Activated CD4-positive, alpha-beta T cell treated with anti-CD3 and anti-CD28 coated beads, Interleukin-2, amount 50 U/mL, for 48 hours (primary cell): ENCODE measurements at places on chromosomes 2 and 18.
A peak's percentile ranks its signal among the peaks of the same experiment; 100 is the strongest.

GRCh38 chr2:59223742-59224141, 982.6 kb upstream of the FANCL start:
- no peak for DNase-seq

- no peak for DNase-seq
Observed at GRCh38 chr2:142974288-142975024, 97.0 kb downstream of the KYNU start.

- DNase-seq = no peak
Observed at GRCh38 chr2:27209621-27210401, 2.0 kb upstream of the ATRAID start.

DNA sequence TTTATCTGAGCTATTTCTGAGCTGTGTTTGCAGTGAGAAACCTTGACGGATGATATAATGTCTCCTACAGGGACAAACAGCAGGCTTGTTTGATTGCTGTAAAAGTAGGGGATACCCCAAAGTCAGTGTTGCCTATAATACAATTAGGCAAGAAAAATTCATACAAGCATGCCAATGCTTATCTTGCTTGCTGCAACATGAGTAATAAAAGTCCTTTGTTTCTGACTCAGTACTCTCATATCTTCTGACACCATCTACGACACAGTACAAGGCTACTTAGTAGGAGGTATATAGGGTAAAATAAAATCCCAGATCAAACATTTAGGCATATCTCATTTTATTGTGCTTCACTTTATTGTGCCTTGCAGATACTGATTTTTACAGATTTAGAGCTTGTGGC, 33.0 kb downstream of the ERBB4 start:
- no peak for DNase-seq

DNA sequence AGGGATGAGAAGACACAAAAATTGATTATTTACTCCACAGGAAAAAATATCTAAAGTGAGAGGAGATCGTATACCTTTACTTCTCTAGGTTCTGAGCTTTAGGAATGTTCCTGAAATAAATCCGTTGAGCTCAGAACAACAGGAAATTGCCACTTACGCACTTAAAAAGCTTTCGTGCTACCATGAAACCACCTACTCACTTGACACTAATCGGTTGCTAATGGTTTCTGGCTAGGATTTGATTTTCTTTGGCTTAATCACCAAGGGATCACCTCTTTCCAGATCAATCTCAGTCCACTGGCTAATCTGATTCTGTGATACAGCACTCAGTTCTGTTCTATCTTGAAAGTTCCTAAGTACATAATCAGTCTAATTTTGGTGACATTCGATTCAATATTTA, 419.6 kb downstream of the DLGAP1 start:
- no peak for DNase-seq

DNA sequence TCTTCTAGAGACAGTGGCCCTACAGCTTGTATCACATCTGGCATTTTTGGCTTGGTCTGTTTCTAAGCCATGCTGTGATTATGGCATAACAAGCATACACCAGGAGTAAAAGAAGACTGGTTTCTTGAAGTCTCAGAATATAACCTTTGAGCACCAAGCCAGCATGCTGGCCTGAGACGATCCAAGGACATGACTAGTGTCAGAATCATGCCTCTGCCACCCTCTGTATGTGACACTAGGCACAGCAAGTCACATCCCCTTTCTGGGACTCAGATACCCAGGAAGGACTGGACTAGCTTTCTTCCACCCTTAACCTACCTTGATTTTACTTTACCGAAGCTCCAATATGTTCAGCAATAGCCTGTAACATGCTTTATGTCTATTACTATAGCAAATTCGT, 345.5 kb downstream of the SETBP1 start:
- no peak for DNase-seq

DNA sequence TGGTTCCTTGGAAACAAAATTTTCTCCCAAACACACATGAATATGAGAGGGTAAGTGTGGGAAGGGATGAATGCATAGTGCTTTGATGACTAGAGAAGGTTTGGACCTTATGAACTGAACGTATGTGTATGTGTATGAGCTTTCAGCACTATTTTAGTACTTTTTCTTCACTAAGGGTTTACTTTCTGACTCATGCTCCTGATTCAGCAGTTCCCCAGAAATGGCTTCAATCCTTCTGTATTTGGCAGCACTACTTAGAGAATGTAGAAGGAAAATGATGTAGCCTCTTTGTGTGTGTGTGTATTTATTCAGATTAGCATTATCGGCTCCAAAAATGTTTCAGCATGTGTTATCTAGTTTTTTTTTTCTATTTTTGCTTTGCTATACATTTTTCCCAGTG, 22.2 kb downstream of the KCNJ3 start:
- DNase-seq = no peak

DNA sequence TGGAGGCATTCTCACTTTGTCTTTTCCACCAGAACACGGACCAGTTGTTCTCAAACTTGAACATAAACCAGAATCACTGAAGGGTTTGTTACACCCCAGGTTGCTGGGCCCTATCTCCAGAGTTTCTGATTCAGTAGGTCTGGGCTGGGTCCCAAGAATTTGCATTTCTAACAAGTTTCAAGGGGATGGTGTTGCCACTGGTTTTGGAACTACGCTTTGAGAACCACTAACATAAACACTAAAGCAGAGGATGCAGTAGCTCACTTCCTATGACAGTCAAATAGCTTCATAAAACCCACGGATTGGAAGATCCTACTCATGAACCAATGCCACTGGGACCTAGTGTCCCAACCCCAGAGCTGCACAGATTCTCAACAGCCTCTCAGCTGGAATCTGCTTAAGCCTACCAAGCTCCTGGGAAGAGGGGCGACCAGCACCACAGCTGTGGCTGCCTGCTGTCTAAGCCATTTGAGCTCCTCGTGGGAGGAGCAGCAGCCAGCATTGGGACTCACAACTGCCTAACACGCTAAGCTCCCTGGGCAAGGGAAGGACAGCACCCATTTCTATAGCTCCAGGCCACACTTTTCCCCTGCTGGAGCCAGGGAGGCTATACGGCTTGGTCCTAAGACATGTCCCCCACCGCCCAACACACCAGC, 62.5 kb downstream of the C1D start:
- DNase-seq = no peak

DNA sequence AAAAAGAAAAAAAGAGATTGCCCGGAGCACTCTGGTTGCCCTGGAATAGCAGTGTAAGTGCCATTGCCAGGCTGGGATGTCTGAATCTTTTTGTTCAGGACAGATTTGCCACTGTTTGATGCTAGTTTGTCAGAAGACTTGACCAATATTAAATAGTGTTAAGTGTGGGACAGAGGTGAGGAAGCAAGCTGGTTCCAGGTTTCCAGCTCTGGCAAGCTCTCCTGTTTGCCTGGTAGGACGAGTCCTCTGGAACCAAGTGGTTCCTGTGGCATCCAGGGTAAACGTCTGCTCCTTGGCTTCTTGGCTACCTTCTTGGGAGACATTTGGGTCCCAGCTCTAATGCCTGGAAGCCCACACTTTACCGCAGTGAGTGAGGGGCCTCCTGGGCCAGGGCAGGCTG, 20.8 kb upstream of the IGFBP5 start:
- DNase-seq = no peak

- no peak for DNase-seq
Observed at GRCh38 chr18:3360211-3360610, 89.8 kb upstream of the TGIF1 start.

- no peak for DNase-seq
Observed at GRCh38 chr2:239952665-239953417, 72.3 kb downstream of the NDUFA10 start.

DNA sequence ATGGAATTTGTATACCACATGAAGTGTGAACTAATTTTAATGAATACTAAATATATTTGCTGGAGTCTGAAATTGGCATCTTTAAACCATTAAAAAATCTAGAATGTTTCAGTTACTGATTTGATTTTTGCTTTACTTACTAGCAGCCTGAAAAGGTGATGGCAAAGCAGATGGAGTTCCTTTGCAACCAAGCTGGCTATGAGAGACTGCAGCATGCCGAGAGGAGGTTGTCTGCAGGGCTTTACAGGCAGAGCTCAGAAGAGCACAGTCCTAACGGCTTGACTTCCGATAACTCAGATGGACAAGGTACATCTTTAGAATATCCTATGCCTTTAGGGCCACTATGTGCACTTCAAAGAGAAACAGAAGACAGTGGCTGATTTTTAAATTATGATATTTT, 36.5 kb downstream of the NAB1 start:
- no peak for DNase-seq

DNA sequence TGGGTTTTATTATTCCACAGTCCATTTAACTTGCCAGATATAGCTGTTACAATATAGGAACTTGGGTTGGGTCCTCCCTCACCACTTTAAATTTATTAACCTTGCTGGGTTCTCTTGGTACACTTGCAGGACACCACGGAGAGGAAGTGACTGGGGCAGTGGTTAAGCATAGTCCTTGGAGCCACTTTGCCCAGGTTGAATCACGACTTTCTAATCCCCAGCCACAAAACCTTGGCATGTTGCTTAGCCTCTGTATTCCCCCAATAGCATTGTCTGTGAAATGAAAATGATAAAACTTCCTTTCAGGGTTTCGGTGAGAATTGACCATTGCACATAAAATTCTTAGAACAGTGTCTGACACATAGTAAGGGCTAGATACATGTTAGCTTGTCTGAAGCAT, 221.2 kb downstream of the IRS1 start:
- no peak for DNase-seq

GRCh38 chr2:152031747-152032306, 67.0 kb downstream of the CACNB4 start:
- DNase-seq = no peak

GRCh38 chr2:173076581-173077345, 1.1 kb downstream of the MAP3K20 start:
- DNase-seq = peak; percentile 15

- no peak for DNase-seq
Observed at GRCh38 chr18:37396971-37397720, 168.5 kb downstream of the CELF4 start.

DNA sequence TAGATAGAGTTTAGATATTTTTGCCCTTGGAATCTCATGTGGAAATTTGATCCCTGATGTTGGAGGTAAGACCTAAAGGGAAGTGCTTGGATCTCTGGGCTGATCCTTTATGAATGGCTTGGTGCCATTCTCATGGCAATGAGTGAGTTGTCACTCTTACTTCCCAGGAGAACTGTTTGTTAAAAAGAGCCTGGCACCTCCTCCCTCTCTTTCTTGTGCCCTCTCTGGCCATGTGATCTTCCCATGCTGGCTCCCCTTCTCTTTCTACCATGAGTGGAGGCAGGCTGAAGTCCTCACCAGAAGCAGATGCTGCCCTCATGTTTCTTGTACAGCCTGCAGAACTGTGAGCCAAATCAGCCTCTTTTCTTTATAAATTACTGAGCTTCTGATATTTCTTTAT, 276.9 kb downstream of the ZNF804A start:
- DNase-seq = no peak

GRCh38 chr18:55570966-55571365, 17.0 kb downstream of the TCF4 start:
- no peak for DNase-seq

- no peak for DNase-seq
Observed at GRCh38 chr2:136255648-136256461, 137.9 kb upstream of the CXCR4 start.

- DNase-seq = no peak
Observed at GRCh38 chr2:6881046-6881445, 3.5 kb downstream of the RSAD2 start.

- no peak for DNase-seq
Observed at GRCh38 chr2:16014041-16014787, 73.9 kb downstream of the MYCN start.

GRCh38 chr2:72112981-72113846, 34.4 kb downstream of the CYP26B1 start:
- DNase-seq = no peak

DNA sequence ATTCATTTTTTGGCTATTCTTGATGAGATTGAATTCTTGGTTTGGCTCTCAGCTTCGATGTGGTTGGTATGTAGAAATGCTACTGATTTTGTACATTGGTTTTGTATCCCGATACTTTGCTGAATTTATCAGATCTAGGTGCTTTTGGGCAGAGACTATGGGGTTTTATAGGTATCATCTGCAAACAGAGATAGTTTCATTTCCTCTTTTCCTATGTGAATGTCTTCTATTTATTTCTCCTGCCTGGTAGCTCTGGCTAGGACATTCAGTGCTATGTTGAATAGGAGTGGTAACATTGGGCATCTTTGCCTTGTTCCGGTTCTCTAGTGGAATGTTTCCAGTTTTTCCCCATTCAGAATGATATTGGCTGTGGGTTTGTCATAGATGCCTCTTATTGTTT, 5.5 kb upstream of the TACR1 start:
- no peak for DNase-seq

GRCh38 chr18:58856881-58857280, 7.8 kb upstream of the ZNF532 start:
- no peak for DNase-seq

DNA sequence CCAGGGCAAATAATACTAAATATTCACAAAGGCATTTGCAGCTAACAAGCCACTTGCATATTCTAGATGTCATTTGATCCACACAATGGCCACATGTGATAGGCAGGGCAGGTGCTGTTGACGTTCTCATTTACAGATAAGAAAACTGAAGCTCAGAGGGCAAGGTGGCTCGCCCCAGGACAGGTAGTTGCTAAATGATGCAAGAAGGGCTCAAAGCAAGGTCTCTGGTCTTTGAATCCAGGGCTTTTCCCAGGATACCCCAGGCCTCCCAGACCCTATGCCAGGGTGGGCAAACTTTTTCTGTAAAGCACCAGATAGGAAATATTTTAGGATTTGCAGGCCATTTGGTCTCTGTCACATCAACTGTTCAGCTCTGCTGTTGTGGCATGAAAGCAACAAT, 35.1 kb downstream of the LOXHD1 start:
- DNase-seq = no peak

- no peak for DNase-seq
Observed at GRCh38 chr2:180472133-180472532, 465.0 kb upstream of the CWC22 start.

DNA sequence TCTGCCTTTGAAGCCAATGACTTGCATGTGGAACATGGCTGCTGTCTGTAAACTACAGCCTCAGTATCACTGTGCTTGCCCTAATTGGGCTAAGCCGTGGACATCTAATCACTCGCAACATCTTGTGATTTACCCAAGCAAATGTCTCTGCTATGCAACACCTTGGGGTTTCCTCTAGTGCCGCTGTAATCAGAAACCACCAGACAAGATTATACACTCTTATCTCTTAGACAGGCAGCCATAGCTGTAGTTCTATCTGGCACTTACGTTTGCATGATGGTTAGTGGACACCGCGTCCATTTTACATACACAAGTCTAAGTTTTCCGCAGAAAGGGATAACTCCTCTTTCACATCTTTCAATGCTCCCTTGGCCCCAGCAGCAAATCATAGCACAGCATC, 204.3 kb upstream of the CCDC68 start:
- DNase-seq = no peak
